ENCODE measurements at places on chromosomes 7 and 10. TPM values are rescaled to one million over a fixed set of nuclear protein-coding genes. Genes with fewer than 3 reads are reported as not detected.

Gene WDFY4
- 5.0 TPM for total RNA-seq

Gene SFRP4
- 28.2 TPM for total RNA-seq

Gene WAC
- 128 TPM for total RNA-seq

GRCh38 chr7:151381348-151382078, 28.3 kb downstream of the WDR86 start:
- DNase-seq: no peak

DNA sequence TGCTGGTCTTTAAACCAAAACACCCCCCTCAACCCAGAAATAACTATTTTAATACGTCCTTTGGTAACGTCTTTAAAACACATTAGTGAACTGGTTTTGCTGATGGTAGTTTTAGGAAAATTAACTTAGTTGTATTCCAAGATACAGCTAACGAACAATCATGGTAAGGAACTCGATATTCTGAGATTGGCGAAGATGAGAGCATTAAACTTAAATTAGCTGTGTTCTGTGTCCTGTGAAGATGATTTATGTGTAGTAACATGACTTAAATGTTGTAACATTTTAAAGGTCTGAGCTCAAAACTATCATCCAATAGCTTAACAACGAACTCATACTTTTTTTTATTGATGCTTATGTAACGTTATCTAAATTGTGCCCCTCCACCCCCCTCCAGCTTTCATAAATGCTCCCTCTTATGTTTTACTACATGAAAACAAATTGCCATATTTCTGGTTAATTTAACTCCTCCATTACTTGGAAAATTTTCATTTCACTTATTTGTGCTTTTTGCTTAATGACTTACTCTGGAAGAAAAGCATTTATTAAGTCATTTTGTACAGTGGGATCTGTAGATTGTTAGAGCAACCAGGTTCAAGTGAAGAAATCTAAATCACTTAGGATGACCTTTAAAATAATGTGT, 1.7 kb downstream of the SDK1 start:
- no peak for DNase-seq

GRCh38 chr10:86234541-86235270, 131.9 kb downstream of the GRID1 start:
- DNase-seq: no peak

DNA sequence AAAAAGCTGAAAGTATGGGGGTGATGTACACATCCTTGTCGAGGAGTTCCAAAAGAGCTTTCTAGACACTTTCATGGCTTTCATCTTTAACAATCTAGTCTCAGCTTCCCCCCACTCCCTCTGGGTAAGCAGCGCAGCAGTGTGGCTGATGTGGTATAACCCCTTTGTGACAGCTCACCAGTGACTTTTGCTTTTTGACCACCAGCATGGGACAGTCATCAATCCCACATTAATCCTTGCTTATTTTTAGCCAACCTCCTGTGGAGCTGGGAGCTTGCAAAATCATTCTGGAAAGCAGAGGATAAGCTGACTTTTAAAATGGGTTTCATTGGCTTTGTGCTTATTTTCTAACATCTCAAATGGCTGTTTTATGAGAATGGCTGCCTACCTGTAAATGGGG, 272.7 kb downstream of the HDAC9 start:
- no peak for DNase-seq

DNA sequence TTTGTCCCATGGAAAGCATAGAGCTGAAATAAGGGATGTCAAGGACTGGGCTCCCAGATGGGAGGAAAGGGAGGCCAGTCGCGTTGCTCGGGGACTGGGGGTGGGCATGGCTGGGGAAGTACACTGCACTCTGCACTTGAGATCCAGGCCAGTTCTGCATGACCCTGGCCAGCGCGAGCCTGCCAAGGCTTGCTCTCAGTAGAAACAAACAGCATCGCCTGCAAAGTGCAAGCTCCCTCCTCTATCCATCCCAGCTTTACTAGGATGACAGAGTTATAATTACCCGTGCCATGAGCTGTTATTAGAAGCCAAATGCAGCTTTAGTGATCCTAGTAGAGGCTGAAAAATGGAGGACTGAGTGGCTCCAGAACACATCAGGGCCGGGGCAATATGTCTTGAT, 43.9 kb upstream of the PDCD4 start:
- DNase-seq: no peak

DNA sequence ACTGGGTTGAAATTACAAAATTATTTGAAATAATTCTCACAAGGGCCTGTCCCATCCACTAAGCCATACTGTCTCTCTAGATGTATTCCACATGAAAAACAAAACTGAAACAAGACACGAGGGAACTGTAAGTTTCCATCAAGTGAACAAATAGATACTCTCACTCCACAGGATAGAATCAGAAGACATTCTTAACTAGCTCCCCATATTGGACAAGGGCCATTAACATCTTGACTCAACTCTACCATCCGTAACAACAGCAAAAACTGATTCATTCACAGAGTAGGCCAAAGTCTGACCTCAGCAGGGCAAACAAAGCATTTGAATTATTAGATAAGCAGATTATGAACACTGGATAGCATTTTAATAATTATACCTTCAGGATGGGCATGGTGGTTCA, 29.1 kb downstream of the UBE2H start:
- DNase-seq: no peak

DNA sequence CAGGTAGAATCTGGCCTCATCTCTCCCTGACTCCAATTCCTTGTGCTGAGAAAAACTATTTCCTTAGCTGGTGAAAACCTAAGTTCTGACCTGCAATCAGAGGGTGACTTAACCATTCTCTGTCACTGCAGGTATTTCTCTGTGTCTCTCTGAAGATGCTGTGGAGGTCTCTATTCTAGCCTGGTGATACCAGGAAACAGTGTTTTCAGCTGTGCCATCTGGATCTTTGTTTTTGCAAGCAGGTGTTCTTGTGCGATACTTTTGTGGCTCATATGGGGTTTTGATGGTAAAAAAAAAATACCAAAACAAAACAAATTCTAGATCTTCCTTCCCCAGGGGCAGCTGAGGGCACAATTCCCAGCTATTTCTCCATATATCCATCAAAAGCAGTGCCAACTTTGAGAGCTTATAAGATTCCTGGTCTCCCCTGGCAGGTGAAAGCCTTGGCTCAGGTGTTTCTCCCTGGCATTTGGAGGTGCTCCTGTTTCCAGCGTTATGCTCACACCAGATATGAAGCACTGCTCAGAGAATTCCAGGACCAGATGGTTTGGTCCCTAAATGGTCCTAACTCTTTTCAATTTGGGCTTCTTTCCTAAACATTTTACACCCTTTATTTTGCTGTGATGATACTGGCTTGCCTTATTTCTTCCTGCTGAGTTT, 9.9 kb upstream of the NPVF start:
- no peak for DNase-seq

Gene SPDYE5
- total RNA-seq: not detected

Gene THSD7A
- total RNA-seq: 24.7 TPM

Gene ANKRD1
- not detected for total RNA-seq

DNA sequence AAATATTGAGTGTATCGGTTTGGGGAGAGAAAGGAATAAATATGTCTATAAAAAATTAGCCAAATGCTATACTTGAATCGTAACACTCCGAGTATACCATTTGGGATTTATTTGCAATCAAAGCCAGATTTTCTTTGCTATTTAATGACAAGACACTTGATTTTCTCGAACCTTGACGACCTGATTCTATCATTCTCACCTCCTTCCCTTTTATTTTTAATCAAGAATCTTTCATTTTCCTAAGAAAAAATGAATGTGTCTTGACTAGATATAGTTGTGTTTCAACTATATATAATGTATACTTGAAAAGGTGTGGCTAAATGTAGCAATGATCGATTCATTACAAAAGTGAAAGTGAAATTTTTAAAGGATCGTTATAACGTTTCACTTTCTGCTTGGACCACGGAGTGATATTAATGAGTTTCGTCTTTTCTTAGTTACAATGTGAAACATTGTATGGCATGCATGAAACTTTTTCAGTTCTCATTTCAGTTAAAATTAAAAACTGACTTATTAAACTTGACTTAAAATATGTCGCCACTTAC, 562 bp downstream of the NUB1 start:
- DNase-seq: no peak

GRCh38 chr7:89064831-89065230, 269.3 kb upstream of the TEX47 start:
- no peak for DNase-seq

- DNase-seq: no peak
Observed at GRCh38 chr10:106751091-106751490, 413.4 kb downstream of the SORCS1 start.

GRCh38 chr7:4017785-4018184, 664.3 kb upstream of the FOXK1 start:
- DNase-seq: no peak

Gene CPA2
- total RNA-seq: not detected

DNA sequence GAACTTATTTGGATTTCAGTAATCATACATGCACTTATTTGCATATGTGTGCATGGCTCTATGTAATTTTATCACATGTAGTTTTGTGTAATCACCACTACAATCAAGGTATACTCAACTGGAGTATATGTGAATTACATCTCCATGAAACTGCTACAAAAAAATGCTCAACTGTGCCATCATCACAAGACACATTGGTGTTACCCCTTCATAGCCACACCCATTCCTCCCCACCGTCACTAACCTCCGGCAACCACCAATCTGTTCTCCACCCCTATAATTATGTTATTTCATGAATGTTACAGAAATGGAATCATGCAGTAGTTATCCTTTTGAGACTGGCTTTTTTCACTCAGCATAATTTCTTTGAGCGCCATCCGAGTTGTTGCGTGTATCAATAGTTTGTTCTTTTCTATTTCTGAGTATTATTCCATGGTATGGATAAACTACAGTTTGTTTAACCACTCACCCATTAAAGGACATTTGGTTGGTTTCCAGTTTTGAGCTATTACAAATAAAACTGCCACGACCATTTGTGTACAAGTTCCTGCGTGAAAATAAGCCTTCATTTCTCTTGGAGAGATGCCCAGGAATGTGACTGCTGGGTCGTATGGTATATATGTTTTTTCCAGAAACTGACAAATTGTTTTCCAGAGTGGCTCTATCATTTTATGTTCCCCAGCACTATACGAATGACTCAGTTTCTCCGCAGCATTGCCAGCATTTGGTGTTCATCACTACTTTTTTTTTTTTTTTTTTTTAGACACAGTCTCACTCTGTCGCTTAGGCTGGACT, 11.3 kb upstream of the SMO start:
- no peak for DNase-seq

- DNase-seq: no peak
Observed at GRCh38 chr10:5744849-5745248, 60.2 kb downstream of the TASOR2 start.

DNA sequence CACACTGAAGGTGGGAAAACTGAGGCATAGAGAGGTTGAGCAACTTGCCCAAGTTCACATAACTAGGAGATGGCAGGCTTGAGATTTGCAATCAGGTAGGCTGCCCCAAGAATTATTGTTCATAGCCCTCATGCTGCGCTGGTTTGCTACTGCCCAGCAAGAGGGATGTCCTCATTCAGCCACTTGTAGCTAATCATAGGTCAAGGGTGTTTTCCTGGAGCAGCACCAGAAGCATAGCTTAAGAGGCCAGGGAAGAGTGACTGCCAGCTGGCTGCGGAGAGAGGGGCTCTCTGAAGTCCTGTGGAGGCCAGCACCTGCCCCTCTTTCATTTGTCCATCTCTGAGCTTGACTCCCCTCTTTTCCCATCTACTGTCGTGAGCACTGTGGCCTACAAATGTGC, 15.0 kb downstream of the CDHR3 start:
- DNase-seq: no peak

- DNase-seq: no peak
Observed at GRCh38 chr10:123136221-123136805, 543 bp downstream of the HMX3 start.

GRCh38 chr10:118732245-118733165, 22.3 kb downstream of the CACUL1 start:
- DNase-seq: no peak

DNA sequence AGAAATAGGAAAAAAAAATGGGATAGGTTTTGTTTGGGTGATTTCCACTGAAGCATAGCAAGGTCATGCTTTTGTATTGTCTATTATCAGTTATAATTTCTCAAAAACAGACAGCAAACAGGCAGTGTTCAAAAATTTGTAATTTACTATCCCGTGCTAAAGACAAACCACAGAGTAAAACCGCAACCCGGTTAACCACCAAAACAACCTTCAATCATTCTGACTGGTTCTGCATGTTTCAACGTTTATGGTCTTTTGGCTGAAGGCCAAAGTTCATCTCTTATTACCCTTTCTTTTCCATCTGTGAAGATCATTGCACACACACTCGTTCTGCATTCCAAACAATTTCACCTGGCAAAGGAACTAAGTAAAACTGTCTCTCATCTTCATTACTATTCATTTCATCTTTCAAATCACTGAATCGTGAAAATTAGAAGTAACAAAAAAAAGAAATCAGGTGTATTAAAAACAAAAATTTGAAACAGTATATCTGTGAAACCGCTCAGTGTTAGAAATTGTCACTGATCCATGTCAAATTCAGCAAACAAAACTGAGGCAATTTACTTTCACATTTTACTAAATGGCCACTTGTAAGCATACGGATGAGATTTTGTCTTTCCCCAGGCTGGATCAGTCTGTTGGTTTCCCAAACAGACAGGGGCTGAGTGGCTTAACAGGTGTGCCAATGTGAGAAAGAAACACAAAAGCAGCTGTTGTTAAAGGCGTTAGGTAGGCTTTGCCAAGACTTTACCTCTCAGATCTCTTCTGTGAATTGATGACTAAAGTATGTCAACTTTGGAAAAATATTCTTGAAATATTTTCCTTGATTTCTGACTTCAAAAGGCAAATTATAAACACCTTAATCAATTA, 539.6 kb downstream of the CNTNAP2 start:
- no peak for DNase-seq

Gene CPSF4
- total RNA-seq: 34.3 TPM

GRCh38 chr10:120945801-120946302, 94.7 kb downstream of the WDR11 start:
- DNase-seq: no peak

DNA sequence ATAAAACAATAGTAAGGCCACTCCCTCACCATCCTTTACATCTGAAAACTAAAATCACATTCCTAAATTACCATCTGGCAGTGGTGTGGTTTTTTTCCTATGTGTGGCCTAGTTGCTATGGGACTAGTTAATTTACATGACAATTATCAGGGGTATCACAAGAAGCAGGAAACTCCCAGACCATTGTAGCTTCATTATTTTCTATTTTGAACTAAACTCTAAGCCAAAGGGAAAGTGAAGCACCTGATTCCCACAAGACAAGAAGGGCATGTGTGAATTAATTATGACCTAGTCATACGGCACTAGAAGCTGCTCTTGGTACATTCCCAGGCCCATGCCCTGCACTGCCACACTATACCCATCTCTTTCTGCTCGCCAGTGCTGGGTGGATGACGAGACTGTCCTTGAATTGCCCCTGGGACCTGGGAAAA, 103.4 kb downstream of the ATXN7L1 start:
- DNase-seq: no peak

GRCh38 chr7:86942081-86942480, 117.4 kb downstream of the ELAPOR2 start:
- DNase-seq: no peak

Gene IL6
- 6.3 TPM for total RNA-seq
